ENCODE measurements at places on chromosomes 2 and 18. TPM values are rescaled to one million over a fixed set of nuclear protein-coding genes. Genes with fewer than 3 reads are reported as not detected.
A peak's percentile ranks its signal among the peaks of the same experiment; 100 is the strongest.

GRCh38 chr2:196988639-196989038 is 62.1 kb upstream of the PGAP1 start:
- no peak for DNase-seq

DNA sequence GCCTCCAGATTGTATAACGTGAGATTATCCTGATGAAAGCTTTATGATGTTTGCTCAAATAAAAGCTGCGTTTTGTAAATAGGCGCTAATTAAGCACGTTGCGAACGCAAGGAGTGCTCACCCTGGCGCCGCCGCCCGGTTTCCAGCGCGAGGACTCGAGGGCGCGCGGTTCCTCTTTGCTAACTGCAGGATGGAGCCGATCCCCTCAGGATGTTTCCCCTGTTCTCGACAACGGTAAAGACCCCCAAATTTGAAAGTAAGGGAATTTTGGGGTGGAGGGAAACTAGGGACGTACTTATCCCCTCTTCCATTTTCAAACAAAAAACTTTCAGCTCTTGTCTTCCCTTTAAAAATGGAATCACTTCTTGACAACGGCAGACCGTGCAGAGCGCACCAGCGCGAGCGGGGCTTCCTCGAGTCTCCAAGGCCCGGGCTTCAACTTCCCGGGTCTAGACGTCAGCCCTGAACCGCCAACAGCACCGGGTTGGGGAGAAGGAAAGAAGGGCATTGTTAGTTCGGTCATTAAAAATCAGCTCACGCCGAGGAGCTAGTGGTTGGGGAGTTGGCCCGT is 1.1 kb upstream of the GBX2 start:
- no peak for DNase-seq

GRCh38 chr2:222241128-222241870 is 57.5 kb downstream of the PAX3 start:
- no peak for DNase-seq

- DNase-seq: peak; percentile 34
Observed at GRCh38 chr18:26227051-26227670, 916 bp downstream of the TAF4B start.

The TFPI gene
- 71.1 TPM for total RNA-seq

Data from MCF 10A (cell line).